ENCODE measurements at places on chromosomes 12 and 14. TPM values are rescaled to one million over a fixed set of nuclear protein-coding genes. Genes with fewer than 3 reads are reported as not detected.

Gene TPPP2
- total RNA-seq = not detected

Gene INSM2
- not detected for total RNA-seq

Gene FGF23
- not detected for total RNA-seq

Gene AVPR1A
- total RNA-seq = not detected

Gene COL2A1
- total RNA-seq = not detected

Gene BTG1
- total RNA-seq = 2.0 TPM

Gene WDR89
- total RNA-seq = 22.9 TPM

Gene ADCY4
- not detected for total RNA-seq

Gene MSRB3
- total RNA-seq = 43.5 TPM

Gene CLEC9A
- not detected for total RNA-seq

Gene GAS2L3
- 13.4 TPM for total RNA-seq

Gene PRIM1
- total RNA-seq = 25.1 TPM

Gene DAZAP2
- 102 TPM for total RNA-seq

Gene PELI2
- total RNA-seq = 0.72 TPM

Gene GLRX5
- 38.1 TPM for total RNA-seq

Gene MIP
- not detected for total RNA-seq

Gene BDKRB2
- 8.0 TPM for total RNA-seq

Gene HAL
- total RNA-seq = not detected

Gene LRCOL1
- total RNA-seq = not detected

Gene SLC15A4
- total RNA-seq = 20.9 TPM

Gene RBP5
- total RNA-seq = not detected

Gene KRT82
- not detected for total RNA-seq

Gene ZBTB42
- 3.9 TPM for total RNA-seq

Gene KCNK13
- not detected for total RNA-seq

Gene NRIP2
- not detected for total RNA-seq

Gene ZNF10
- total RNA-seq = 18.2 TPM

Gene AQP2
- not detected for total RNA-seq

Gene AQP5
- total RNA-seq = not detected

Gene OTX2
- total RNA-seq = not detected

Gene DUSP16
- 11.5 TPM for total RNA-seq

Gene PRH2
- not detected for total RNA-seq

Gene PZP
- not detected for total RNA-seq

Gene DBX2
- total RNA-seq = not detected

Gene EXOC3L4
- not detected for total RNA-seq

Gene HOXC4
- 5.2 TPM for total RNA-seq

Gene TAS2R7
- not detected for total RNA-seq

Gene C12orf42
- total RNA-seq = not detected

Gene OVCH1
- total RNA-seq = not detected

Gene SSPN
- 0.13 TPM for total RNA-seq

Gene ASCL1
- not detected for total RNA-seq

Gene SBNO1
- 9.7 TPM for total RNA-seq

Gene TAS2R31
- total RNA-seq = not detected

Gene RFC5
- 28.9 TPM for total RNA-seq

Gene FOXN4
- total RNA-seq = not detected

Gene ITGB7
- not detected for total RNA-seq

Gene POTEG
- not detected for total RNA-seq

Gene PLEK2
- 2.2 TPM for total RNA-seq

Gene CCDC196
- not detected for total RNA-seq

Gene RAD9B
- total RNA-seq = 2.0 TPM

Gene PHLDA1
- 13.8 TPM for total RNA-seq

Gene CLEC2A
- not detected for total RNA-seq

Gene PPP4R4
- total RNA-seq = 0.23 TPM

Gene PLEKHD1
- not detected for total RNA-seq

Gene AQP6
- total RNA-seq = not detected

Gene PGF
- 50.6 TPM for total RNA-seq

Gene ITPR2
- 4.6 TPM for total RNA-seq

Gene SMIM41
- total RNA-seq = not detected
